ENCODE measurements at places on chromosomes 7 and 10. TPM values are rescaled to one million over a fixed set of nuclear protein-coding genes. Genes with fewer than 3 reads are reported as not detected.

DNA sequence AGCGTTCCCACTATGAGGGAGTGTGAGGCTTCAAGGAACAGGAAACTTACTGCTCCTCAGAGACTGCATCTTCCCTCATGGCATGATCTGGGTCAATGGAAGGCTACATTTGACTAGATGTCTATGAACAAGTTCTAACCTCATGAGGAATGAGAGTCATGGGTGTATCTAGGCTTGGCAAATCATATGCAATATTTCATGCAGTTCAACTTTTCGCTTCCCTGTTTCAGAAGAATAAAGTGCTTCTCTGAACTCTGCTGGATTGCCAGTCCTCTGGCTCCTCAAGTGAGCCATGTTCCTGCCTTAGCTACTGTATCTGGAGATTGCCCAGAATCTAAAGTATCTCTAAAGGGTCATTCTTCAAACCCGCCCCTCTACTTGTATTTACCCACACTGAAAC, 54.3 kb upstream of the SEMA3A start:
- DNase-seq = no peak

- DNase-seq = no peak
Measured at GRCh38 chr10:21355591-21356011, 169.9 kb downstream of the SKIDA1 start.

MEPCE gene
- 49.7 TPM for total RNA-seq

- DNase-seq = no peak
Measured at GRCh38 chr10:88953662-88954061, 1.1 kb upstream of the ACTA2 start.

DNA sequence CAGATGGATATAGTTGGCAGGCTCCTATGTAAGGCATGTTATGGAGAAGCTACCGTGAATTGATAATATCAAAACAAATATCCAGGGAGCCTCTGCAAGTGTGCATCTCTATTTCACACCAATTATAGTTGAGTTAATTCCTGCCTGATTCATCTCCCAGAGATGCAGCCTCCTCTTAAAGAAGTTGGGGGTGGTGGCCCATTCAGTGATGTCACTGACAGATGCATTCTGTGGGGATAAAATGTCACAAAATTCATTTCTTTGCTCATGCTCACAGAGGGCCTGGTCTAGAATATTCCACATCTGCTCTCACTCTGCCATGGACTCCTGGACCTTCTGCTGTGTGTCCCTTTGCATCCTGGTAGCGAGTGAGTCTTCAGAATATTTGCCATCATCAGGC, 189.1 kb upstream of the PRSS1 start:
- no peak for DNase-seq

OR2A1 gene
- total RNA-seq = not detected

ASZ1 gene
- total RNA-seq = not detected
